ENCODE measurements at places on chromosomes 5 and 9. TPM values are rescaled to one million over a fixed set of nuclear protein-coding genes. Genes with fewer than 3 reads are reported as not detected.

PCSK1 gene
- total RNA-seq: 0.26 TPM

GABBR2 gene
- 10.2 TPM for total RNA-seq

SOHLH1 gene
- total RNA-seq: not detected

TAL2 gene
- total RNA-seq: not detected

ACTBL2 gene
- not detected for total RNA-seq

PCDHA2 gene
- total RNA-seq: not detected

RABGAP1 gene
- total RNA-seq: 34.4 TPM

All from dermis microvascular lymphatic vessel endothelial cell (primary cell).